Stimulated activated naive CD4-positive, alpha-beta T cell (primary cell): ENCODE measurements at places on chromosomes 5 and 9.

DNA sequence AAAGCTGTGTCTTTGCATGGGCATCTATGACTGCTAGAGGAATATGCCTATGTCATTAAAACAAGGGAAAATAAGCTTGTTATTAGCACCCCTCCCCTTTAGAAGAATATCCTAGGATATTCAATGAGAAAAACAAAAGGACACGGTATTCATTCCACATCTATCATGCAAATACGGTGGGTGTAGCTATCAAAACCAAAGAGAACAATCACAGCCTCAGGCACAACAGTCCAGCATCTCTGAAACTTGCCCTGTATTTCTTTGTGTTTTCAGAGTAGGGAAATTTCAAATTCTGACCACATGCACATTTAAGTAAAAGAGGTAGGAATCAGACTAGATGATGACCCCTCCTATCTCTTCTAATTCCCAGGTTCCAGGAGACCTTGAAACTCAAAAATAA lies 209.9 kb downstream of the EFNA5 start:
- DNase-seq = no peak

GRCh38 chr5:3265936-3266335 lies 329.7 kb upstream of the IRX1 start:
- no peak for DNase-seq

DNA sequence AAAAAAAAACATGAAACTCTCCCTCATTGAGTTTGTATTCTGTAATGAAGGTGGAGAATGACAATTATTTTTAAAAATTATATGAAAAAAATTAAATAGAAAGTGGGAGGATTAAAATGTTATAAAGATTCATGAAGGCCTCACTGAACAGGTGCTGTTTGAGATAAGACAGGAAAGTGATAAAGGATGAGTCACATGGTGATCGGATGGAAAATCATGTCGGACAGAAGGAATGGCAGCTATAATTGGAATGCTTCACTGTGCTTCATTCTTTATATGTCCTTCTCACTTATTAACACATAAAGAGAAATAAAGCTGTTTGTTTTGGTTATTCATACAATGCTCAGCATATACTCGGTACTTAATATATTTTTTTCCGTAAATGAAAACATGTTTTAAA lies 464.5 kb upstream of the RGMB start:
- DNase-seq = no peak

DNA sequence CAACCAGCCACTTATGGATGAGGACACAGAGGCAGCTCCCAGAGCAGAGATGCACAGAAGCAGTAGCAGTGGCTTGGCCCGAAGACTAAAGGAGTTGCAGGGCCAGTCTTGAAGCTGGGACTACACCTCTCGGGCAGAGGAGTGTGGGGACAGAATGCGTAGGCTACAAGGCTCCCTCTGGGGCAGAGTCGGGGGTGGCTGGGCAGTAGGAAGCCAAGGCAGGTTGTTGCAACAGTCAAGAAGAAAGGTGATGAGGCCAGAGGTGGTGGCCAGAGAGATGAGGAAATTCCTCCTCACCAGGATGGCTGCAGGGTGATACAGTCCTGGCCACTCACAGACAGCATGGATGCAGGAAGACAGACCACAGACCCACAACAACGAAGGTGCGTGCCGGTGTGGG lies 4.9 kb upstream of the N4BP3 start:
- no peak for DNase-seq

DNA sequence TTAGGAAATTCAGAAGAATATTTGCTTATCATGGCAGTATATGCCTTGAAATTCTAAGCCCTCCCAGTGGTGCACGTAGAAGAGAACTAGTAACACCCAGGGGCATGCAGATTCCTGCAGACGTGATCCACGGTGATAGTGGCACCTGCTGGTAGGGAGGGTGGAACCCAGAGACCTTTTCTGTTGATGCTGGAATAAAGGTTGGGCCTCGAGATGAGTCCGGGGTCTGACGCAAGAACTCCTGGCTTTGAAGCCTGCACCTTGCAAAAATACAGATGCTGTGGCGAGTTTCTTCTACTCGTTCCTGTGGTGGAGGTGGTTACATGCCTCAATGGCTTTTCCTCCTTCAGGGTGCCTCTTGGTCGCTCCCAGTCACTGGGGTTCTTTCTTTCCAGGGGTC lies 39.5 kb upstream of the PHF2 start:
- no peak for DNase-seq

- DNase-seq = no peak
Measured at GRCh38 chr9:128091571-128091970, 23.5 kb downstream of the SLC25A25 start.

DNA sequence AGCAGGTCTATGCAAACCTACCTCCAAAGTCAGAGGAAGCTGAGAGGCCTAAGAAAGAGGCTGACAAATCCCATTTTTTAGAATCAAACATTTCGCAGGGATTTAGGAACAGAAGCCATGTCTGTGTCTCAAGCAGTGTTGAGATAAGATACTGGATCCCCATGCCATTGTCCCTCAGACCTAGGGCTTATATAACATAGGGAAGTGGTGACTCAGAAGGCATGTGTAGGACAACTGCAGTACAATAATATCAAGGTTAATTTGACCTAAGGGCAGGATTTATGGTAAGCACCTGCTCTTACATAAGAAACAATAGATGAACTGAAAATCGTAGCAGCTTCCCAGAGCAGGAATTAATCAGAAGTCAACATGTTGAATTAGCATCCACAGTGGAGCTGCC lies 459.4 kb downstream of the ANXA1 start:
- no peak for DNase-seq

GRCh38 chr9:94017939-94018531 lies 62.9 kb upstream of the BARX1 start:
- DNase-seq = no peak

GRCh38 chr5:95924720-95925377 lies 36.8 kb downstream of the ELL2 start:
- no peak for DNase-seq

DNA sequence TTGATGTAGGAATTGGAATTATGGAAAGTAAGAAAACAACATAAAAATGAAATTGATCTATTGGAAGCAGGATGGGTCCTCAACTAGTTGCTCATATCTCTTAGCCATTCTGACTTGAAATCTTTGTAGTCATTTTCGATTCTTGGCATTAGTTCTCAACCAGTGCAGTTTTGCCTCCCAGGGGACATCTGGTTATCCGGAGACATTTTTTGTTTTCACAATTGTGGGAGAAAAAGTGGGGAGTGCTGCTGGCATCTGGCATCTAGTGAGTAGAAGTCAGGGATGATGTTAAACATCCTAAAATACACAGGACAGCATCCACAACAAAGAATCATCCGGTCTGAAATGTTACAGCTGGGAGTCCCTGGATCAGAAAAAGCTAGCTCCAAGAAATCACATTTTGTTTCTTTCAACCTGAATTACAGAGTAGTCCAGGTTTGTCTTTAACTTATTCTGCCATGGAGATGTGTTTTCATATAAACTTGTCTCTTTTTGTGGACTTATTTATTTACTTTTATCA lies 74.9 kb downstream of the FBXL7 start:
- DNase-seq = no peak

DNA sequence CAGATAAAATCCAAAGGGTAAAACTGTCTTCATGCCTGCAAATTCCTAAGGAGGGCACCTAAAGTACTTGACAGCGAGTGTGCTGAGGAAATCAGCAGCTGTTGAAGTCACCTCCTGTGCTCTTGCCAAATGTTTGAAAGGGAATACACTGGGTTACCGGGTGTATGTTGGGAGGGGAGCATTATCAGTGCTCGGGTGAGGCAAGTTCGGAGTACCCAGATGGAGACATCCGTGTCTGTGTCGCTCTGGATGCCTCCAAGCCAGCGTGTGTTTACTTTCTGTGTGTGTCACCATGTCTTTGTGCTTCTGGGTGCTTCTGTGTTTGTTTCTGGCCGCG lies 727 bp upstream of the ADRB2 start:
- no peak for DNase-seq

GRCh38 chr5:133392448-133392847 lies 219.9 kb downstream of the FSTL4 start:
- no peak for DNase-seq

- DNase-seq = no peak
Measured at GRCh38 chr5:5039918-5040317, 100.2 kb upstream of the ADAMTS16 start.

- DNase-seq = peak; percentile 79
Measured at GRCh38 chr5:139847790-139848507, 52.3 kb downstream of the PSD2 start.

GRCh38 chr5:21882074-21882745 lies 970.9 kb downstream of the CDH12 start:
- no peak for DNase-seq

DNA sequence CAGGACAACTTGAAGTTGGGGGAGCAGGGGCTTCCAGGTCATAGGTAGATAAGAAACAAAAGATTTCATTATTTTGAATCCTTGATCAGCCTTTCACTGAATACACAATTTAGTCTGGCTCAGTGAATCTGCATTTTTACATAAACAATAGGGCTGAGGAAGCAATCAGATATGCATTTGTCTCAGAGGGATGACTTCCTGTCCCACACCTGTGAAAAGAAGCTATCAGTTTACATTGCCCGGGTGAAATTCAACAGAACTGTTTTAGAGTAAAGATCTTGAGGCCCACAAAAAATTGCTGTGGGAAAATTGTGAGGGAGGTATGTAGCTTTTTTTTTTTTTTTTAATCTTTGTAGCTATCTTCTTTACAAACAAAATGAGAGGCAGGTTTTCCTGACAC lies 38.3 kb downstream of the DNAJB5 start:
- no peak for DNase-seq

DNA sequence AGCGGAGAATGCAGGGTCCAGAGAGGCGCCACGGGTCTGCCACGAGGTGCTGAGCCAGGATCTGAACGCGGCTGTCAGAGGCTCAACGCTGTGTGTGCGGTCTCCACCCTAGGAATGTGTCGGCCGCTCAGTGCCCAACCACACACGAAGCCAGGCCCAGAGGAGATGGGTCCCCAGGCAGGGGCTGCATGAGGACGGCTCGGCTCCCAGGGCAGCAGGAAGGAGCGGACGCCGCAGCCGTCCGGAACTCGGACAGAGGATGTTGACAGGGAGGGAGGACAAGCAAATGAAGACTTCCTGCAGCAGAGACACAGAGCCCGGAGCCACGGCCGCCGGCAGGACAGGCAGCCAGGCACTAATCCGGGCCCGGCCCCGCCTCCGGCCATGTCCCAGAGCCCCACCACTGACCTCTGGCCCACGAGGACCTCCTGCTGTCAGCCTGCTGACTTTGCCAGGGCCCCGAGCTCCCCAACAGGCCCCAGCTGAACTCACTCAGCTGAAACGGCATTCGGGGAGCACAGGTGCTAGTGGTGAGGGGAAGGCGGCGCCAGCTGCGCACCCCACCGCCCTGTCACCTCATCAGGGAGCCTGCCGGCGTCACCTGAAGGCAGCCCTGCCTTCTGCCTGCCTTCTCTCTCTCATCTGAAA lies 12.7 kb downstream of the VAV2 start:
- no peak for DNase-seq

GRCh38 chr5:41788941-41789368 lies 81.3 kb downstream of the OXCT1 start:
- DNase-seq = no peak

DNA sequence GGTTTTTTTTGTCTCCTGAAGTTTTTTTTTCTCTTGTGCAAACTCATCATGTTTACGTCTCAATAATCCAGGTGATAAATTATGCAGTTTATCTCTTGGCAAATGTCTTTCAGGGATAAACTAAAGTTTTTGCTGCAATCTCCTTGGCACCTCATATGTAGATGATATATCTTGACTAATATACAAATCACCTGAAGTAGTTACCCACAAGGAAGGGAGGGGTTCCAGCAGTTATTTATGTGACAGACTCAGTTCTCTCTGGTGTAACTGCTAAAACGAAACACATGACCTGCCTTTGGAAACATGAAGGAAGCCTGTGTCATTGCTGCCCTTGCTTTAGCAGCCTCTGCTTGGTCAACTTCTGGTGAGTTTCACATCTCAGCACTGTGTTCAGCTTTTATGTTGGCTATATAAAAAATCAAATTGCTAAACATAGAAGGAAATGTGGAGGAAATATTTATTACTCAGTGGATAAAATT lies 39.3 kb upstream of the KIAA1958 start:
- DNase-seq = no peak

DNA sequence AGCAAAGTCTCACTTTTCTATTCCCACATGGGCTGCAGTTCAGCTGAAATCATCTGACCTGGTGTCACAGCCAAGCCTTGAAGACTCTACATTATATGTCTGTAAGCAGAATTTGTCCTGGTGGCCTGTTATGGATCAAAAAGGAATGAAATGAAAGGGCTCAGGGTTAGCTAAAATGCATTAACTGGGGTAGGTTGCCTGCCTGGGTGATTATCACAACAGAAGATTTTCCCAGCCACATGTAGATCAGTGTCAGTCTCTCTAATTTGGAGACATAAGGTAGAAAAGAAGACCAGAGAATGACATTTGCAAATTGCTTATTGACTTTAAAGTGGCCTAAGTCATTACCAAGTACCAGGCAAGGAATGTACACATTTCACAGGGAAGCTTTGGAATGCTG lies 289.0 kb downstream of the CAAP1 start:
- no peak for DNase-seq

DNA sequence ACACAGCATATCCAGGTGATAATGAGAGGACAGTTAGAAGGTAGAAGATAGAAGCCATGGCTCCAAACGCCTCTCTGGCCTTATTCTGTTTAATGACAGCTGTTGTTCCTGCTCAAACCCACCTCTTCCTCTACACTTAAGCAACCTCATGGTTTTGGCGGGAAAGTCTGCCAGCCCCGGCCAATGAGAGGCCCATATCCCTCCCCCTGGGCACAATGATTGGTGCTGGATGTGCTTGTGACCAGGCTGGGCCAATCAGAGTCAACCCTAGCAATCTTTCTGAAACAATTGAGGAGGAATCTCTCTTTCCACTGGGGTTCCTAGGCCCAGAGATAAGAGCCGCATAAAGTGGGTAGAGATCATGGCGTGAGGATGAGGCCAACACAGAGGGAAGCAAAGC lies 4.8 kb upstream of the GFI1B start:
- no peak for DNase-seq

GRCh38 chr5:127563136-127563535 lies 45.7 kb downstream of the PRRC1 start:
- no peak for DNase-seq

DNA sequence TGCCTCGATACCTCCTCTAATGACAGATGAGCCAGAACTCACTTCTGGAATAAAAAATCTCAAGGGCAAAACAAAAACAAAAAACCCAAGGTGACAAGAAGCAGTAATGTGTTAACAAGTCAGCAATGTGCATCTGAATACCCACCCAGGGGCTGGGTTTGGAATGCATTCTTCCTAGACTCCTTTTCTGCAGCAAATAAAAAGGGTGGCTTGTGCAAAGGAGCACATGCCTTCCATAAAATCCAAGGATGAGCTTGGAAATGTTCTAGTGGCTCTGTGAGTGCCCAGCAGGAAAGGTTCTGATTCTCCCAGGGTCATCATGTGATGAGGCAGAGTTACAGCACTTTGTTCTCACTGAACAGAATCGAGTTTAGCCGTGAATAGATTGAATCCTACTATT lies 599.9 kb downstream of the RAB3C start:
- DNase-seq = no peak

- no peak for DNase-seq
Measured at GRCh38 chr5:142466195-142466971, 141.6 kb upstream of the SPRY4 start.
